ENCODE measurements at places on chromosomes 7 and 10. TPM values are rescaled to one million over a fixed set of nuclear protein-coding genes. Genes with fewer than 3 reads are reported as not detected.

The CTAGE6 gene
- total RNA-seq: not detected

The IL6 gene
- total RNA-seq: 3.1 TPM

The PKD2L1 gene
- not detected for total RNA-seq

The GNAT3 gene
- total RNA-seq: not detected

The CLRN3 gene
- total RNA-seq: not detected

The POLR2J2 gene
- 1.4 TPM for total RNA-seq

Measured in nasal cavity respiratory epithelium epithelial cell of viscerocranial mucosa (primary cell).